Activated naive CD8-positive, alpha-beta T cell treated with anti-CD3 and anti-CD28 coated beads, Interleukin-2, amount 50 U/mL, for 24 hours (primary cell): ENCODE measurements at places on chromosomes 16 and 17.

- no peak overlapping the region for H3K27ac ChIP-seq
- no peaks in the 10 kb centered on the region for H3K4me1 ChIP-seq
- no peaks in the 10 kb centered on the region for H3K36me3 ChIP-seq
- no peak overlapping the region for H3K4me3 ChIP-seq
These were observed 86.6 kb upstream of the DNAH9 start for GRCh38 chr17:11511696-11512095.

- no peaks in the 10 kb centered on the region for H3K4me1 ChIP-seq
- H3K27ac ChIP-seq: no peak overlapping the region
- DNase-seq: no peak
- H3K36me3 ChIP-seq: no peaks in the 10 kb centered on the region
- no peak overlapping the region for H3K4me3 ChIP-seq
- peaks cover 13% of the 10 kb centered on the region for H3K27me3 ChIP-seq
These were observed 7.7 kb upstream of the ST6GALNAC2 start for GRCh38 chr17:76593384-76593826.

- H3K36me3 ChIP-seq: peaks cover 3% of the 10 kb centered on the region
- no peaks in the 10 kb centered on the region for H3K27me3 ChIP-seq
- H3K27ac ChIP-seq: peak overlapping the region; percentile 91
- H3K4me3 ChIP-seq: peak overlapping the region; percentile 72
- peak; percentile 80 for DNase-seq
- H3K4me1 ChIP-seq: peaks cover 59% of the 10 kb centered on the region
These were observed 33.0 kb upstream of the SEC14L1 start for GRCh38 chr17:77107506-77108433.

GRCh38 chr16:21301895-21302291 is 23.8 kb upstream of the CRYM start:
- no peak overlapping the region for H3K27ac ChIP-seq
- no peaks in the 10 kb centered on the region for H3K36me3 ChIP-seq
- peaks cover 26% of the 10 kb centered on the region for H3K4me1 ChIP-seq

DNA sequence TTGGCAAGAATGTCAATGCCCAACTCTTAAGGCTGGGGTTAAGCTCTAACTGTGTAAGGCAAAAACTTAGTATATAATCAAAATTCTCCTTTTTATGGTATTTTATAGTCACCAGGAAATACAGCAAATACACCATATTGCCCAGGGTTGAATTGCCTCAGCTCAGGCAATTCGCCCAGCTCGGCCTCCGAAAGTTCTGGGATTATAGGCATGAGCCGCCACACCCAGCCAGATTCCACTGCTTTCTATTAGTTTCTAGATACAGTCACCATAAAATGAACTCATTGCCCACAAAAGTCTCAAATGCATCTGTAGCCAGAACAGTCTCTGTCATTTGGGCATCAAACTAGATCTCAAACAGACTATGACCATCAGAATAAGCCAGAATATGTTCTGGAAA is 238.7 kb upstream of the TOX3 start:
- no peaks in the 10 kb centered on the region for H3K36me3 ChIP-seq
- no peak for DNase-seq
- H3K27ac ChIP-seq: no peak overlapping the region
- no peak overlapping the region for H3K4me3 ChIP-seq
- H3K27me3 ChIP-seq: peaks cover 4% of the 10 kb centered on the region
- no peaks in the 10 kb centered on the region for H3K4me1 ChIP-seq

- DNase-seq: no peak
- no peaks in the 10 kb centered on the region for H3K27me3 ChIP-seq
- H3K27ac ChIP-seq: no peak overlapping the region
- no peak overlapping the region for H3K4me3 ChIP-seq
These were observed 10.3 kb upstream of the RARA start for GRCh38 chr17:40298726-40299125.

- DNase-seq: no peak
- H3K4me1 ChIP-seq: no peaks in the 10 kb centered on the region
- H3K27ac ChIP-seq: no peak overlapping the region
These were observed 250.4 kb upstream of the N4BP1 start for GRCh38 chr16:48860341-48860740.

DNA sequence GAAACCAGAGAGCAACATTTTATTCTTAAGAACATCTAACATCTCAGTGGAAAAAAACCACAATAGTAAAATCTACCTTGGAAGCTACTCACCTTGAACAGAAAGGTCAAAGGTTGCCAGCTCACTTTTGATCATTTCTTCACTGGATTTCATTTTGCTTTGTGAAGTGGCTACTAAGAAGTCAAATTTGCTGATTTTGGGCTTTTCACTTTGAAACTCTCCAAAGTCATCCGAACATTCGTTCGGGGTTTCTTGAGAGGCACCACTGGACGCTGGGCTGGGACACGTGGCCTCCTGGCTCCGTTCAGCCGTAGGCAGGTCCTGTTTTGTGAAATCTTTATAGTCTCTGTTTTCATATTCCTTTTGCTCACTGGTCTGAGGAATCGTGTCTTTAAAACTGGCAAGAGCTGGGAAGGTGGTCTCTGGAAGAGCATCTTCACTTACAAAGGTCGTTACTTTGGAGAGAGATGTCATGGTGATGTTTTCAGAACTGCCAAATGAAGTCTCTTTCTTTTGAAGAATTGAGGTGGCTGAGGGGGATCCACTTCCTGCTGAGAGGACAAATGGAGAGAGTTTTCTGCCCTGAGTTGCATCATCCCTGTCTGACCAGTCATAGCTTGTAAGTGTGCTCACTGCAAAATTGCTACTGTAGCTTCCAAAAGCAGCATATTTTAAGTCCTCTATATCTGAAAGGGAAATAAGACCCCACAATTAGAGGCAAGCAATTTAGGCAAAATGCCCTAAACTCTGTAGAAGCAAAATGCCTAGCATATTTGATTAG is 52.4 kb downstream of the DUSP14 start:
- H3K27me3 ChIP-seq: no peaks in the 10 kb centered on the region
- no peak for DNase-seq
- H3K4me1 ChIP-seq: peaks cover 26% of the 10 kb centered on the region
- H3K27ac ChIP-seq: peak overlapping the region; percentile 37

DNA sequence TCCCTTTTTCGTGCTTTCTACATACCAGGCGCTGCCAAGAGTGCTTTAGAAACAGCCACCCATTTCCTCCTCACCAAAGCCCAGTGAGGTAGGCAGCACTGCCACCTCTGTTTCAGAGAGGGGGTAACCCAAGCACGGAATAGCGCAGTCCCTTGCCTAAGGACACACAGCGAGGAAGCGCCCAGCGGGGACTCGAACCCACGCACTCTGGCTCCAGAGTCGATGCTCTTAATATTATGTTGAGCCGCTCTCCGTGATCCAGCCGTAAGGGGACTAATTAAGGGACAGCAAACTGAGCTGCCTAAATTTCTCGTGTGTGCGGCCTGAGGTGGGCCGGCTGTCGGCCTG is 497 bp downstream of the CES1 start:
- H3K4me1 ChIP-seq: no peaks in the 10 kb centered on the region
- H3K36me3 ChIP-seq: no peaks in the 10 kb centered on the region
- DNase-seq: no peak
- no peak overlapping the region for H3K27ac ChIP-seq
- no peak overlapping the region for H3K4me3 ChIP-seq
- H3K27me3 ChIP-seq: peaks cover 5% of the 10 kb centered on the region

GRCh38 chr17:45914047-45914717 is 19.8 kb downstream of the MAPT start:
- no peak overlapping the region for H3K4me3 ChIP-seq
- H3K27me3 ChIP-seq: peaks cover 17% of the 10 kb centered on the region
- no peak overlapping the region for H3K27ac ChIP-seq
- no peak for DNase-seq

DNA sequence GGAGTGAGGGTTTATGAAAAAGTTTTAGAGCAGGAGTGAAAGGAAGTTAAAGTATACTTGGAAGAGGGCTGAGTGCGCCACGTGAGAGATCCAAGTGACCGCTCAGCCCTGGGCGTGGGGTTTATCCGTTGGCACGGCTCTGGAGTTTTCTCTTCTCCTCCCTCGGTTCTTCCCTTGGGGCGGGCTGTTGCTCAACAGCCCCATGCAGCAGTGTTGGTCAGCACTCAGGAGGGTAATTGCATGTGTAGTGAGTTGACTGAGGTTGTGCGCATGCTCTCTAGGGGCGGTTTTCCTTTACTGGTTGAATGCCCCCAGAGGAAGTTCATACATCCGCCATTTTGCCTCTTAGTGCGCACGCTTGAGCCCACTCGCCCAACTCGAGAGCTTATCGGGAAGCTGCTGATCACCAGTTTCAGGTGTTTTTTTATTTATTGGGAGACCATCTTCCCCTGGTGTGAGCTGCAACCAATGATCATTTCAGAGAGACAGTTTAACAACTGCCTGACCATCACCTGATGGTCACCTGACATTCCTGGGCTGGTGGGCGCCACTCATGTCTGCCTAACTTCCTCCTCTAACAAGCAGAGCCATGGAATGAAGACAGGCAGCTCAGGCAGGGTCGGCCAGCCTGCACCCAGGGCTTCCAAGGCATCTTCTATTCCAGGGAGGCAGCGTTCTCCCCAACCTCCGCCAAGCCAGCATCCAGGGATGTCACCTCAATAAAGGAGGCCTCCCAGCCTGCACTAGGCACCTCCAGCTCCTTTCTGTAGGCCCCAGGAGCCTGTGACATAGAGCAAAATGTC is 41.3 kb upstream of the DNAH17 start:
- no peaks in the 10 kb centered on the region for H3K36me3 ChIP-seq
- peaks cover 2% of the 10 kb centered on the region for H3K27me3 ChIP-seq
- no peak overlapping the region for H3K4me3 ChIP-seq
- no peak overlapping the region for H3K27ac ChIP-seq

- peaks cover 21% of the 10 kb centered on the region for H3K36me3 ChIP-seq
- H3K27me3 ChIP-seq: no peaks in the 10 kb centered on the region
- H3K4me3 ChIP-seq: no peak overlapping the region
- no peak overlapping the region for H3K27ac ChIP-seq
These were observed 37.2 kb upstream of the NAGLU start for GRCh38 chr17:42498828-42499227.

GRCh38 chr17:78114831-78115723 is 13.5 kb downstream of the TMC6 start:
- no peak overlapping the region for H3K27ac ChIP-seq
- H3K27me3 ChIP-seq: no peaks in the 10 kb centered on the region
- no peak overlapping the region for H3K4me3 ChIP-seq
- DNase-seq: no peak
- peaks cover 34% of the 10 kb centered on the region for H3K4me1 ChIP-seq

DNA sequence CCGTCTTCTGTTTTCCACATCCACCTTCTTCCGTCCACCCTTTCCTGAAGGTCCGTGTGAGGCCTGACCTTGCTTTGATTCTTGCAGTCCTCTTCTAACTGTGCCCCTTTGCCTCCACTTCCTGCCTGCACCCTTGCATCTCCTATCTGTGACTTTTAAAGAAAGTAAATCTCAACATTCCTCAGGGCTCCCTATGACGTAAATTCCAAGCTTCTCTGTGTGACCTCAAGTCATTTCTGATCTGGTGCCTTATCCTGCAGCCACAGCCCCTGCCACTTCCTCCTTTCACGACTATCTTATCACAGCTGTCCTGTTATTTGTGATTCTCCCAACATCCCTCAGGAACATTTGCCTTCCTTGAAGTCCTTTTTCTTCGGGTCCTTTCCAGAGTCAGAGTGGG is 520.5 kb downstream of the CDH13 start:
- no peak overlapping the region for H3K27ac ChIP-seq
- H3K4me3 ChIP-seq: no peak overlapping the region
- no peaks in the 10 kb centered on the region for H3K36me3 ChIP-seq
- H3K27me3 ChIP-seq: no peaks in the 10 kb centered on the region
- H3K4me1 ChIP-seq: no peaks in the 10 kb centered on the region

DNA sequence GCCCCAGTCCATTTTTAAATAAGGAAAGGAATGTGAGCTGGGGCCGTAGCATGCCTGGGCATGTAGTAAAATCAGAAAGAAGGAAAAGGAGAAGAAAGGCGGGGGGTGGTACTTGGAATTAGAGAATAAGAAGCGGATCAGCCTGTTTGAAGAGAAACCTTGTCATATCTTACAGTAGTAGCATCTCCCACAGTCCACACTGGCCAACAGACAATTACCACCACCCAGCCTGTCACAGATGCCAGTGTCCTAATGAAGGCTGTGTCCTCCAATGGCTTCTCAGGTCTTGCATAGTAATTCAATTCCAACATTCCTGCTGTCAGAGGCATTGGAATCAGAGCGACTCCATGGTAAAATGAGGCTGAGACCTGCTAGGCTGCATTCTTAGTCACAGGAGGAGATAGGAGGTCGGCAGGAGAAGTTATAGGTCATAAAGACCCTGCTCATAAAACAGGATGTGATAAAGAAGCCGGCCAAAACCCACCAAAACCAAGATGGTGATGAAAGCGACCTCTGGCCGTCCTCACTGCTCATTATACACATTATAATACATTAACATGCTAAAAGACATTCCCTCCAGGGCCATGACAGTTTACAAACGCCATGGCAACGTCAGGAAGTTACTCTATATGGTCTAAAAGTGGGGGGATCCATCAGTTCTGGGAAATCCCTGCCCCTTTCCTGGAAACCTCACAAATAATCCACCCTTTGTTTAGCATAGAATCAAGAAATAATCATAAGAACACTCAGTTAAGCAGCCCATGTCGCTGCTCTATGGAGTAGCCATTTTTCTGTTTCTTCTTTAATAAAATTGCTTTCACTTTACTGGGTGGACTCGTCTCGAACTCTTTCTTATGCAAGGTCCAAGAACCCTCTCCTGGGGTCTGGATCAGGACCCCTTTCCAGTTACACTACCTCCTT is 9.6 kb upstream of the AKAP10 start:
- DNase-seq: no peak
- H3K4me1 ChIP-seq: peaks cover 1% of the 10 kb centered on the region
- no peaks in the 10 kb centered on the region for H3K36me3 ChIP-seq
- peaks cover 4% of the 10 kb centered on the region for H3K27me3 ChIP-seq

- no peak overlapping the region for H3K4me3 ChIP-seq
- no peaks in the 10 kb centered on the region for H3K36me3 ChIP-seq
- no peak overlapping the region for H3K27ac ChIP-seq
- H3K27me3 ChIP-seq: peaks cover 7% of the 10 kb centered on the region
These were observed 40.7 kb downstream of the SNX20 start for GRCh38 chr16:50640391-50640790.

DNA sequence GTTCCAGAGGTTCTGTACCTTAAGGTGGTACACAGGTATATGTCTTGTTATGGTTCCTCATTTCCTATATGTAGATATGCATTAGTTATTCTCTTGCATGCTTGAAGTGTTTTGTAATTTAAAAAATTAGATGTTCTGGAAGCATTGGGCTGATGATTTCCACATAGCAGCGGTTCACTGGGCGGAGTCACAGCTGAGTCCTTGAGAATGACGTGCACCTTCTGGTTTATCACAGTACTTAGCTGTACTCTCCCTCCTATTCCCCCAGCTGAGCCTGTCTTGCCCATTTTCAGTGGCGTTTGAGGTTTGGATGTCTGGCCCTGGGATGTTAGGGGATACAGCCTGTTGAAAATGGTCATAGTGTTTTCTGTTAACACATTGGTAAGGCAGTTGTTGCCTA is 327.1 kb downstream of the SNX29 start:
- no peak overlapping the region for H3K4me3 ChIP-seq
- no peak overlapping the region for H3K27ac ChIP-seq
- peaks cover 6% of the 10 kb centered on the region for H3K36me3 ChIP-seq
